Ascending aorta (tissue), 2 donors: ENCODE measurements at places on chromosomes 7 and 10. TPM values are rescaled to one million over a fixed set of nuclear protein-coding genes. Genes with fewer than 3 reads are reported as not detected.
A peak's percentile ranks its signal among the peaks of the same experiment; 100 is the strongest.

MRLN gene
- not detected for total RNA-seq

AGBL3 gene
- total RNA-seq, result 2.8 TPM

GRCh38 chr7:115775981-115776380, 254.6 kb downstream of the TFEC start:
- no peak for DNase-seq

KLHL7 gene
- 1.2 TPM for total RNA-seq

GRCh38 chr7:7970237-7970530, 1.6 kb downstream of the GLCCI1 start:
- DNase-seq, result no peak

NPTX2 gene
- 44.2 TPM for total RNA-seq

- no peak for DNase-seq
These were observed 51.6 kb upstream of the LAMB1 start for GRCh38 chr7:108054537-108054936.

NEURL1 gene
- not detected for total RNA-seq

- no peak for DNase-seq
These were observed 79.2 kb downstream of the NRF1 start for GRCh38 chr7:129690701-129691100.

DNA sequence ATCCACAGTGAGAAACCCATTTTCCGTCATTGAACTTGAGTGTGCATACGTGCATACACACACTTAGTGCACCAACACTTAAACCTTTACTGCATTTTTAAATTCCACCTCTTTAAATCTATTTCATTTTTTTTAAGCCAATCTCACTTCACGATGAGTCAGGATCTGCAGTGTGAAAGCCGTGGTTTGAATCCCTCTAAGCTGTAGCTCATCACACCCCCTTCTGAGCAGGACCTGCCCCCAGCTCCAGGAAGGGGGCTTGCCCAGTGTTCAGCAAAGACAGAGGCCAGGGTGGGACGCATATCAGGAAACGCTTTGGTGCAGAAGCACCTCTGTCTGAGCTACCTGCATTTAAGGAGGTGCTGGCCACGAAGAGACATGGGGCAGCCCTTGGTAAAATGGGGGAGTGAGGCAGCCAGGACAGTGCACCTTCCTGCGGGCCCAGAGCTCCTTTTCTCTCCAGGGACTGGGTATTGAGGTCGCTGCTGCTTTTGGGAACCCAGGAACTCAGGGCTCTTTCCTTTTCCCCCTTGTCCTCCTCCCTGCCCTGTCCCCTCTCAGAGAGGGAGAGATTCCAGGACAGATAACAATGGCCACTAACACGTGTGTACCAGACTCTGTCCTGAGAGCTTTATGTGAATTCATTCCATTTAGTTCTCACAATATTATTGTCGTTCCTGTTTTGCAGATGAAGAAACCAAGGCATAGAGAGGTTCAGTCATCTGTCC, 21.7 kb downstream of the ZNF316 start:
- no peak for DNase-seq

GIMAP1 gene
- total RNA-seq, result 21.2 TPM

DNA sequence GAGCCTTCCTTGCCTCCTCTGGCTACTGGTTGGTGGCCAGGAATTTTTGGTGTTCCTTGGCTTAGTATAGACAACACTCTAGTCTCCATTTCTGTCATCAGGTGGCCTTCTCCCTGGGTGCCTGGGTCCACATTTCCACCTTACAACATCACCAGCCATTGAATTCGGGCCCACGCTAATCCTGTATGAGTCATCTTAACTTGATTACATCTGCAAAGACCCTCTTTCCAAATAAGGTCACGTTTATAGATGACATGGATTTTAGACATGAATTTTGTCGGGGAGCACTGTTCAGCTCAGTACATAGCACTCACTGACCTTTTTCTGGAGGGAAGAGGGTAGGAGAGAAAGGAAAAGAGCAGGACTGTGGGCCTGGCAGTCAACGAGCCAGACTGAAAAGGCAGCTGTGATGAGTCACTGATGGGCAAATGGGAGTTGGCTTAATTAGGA, 39.4 kb downstream of the MMRN2 start:
- no peak for DNase-seq

GRCh38 chr10:22321156-22321923, 441 bp downstream of the BMI1 start:
- no peak for DNase-seq

DNA sequence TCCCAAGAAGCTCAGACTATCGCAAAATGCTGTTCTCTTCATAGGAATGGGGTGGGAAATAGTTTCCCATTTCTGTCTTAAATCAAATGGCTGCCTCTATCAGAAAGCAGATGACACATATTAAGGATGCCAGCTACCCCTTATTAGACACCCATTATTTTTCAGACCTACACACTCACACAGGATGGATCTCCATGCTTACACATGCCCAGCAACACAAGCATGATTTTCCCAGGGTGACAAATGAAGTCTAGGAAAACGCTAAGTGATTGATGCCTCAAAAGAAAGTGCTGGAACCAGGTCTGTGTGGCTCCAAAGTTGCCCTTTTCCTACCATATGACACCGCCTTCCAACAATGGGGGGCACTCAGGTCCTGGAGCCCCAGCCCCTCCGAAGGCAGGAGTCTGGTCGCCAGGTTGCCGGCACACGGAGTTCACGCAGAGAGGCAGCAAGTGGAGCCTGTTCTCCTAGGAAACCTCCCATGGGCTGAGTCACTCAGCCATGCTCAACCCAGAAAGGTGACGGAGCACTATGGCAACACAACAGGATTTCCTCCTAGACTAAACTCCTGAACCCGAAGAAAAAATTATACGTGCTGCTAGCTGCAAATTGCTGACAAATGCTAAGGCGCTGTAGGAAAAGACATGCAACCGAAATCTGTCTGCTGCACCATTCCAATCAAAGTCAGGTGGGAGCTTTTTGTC, 19.8 kb downstream of the VOPP1 start:
- peak; percentile 51 for DNase-seq

RPEL1 gene
- not detected for total RNA-seq

DNA sequence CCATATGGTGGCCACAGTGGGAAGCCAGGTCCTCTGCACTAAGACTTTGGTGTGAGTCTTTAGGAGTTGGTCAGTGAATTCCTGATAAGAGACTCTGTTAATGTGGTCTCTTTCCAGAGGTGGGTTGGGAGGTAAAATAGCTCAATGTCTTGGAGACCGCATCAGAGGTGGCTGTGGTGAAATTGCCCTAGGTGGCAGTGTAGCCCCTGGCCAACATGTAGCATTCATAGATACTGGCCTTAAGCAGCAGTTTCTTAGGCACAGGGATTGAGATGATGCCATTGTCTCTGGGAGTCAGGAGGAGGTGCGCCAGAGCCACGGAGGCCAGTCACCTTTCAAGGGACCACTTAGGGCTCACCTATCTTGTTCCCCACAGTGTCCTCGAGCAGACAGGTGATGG, 202.8 kb downstream of the CREB5 start:
- DNase-seq, result no peak

MMRN2 gene
- 282 TPM for total RNA-seq

GRCh38 chr7:72411419-72411818, 719 bp downstream of the CALN1 start:
- DNase-seq, result no peak

- no peak for DNase-seq
These were observed 8.4 kb downstream of the TCF7L2 start for GRCh38 chr10:112958275-112958995.

DENND2A gene
- total RNA-seq, result 7.5 TPM

DNA sequence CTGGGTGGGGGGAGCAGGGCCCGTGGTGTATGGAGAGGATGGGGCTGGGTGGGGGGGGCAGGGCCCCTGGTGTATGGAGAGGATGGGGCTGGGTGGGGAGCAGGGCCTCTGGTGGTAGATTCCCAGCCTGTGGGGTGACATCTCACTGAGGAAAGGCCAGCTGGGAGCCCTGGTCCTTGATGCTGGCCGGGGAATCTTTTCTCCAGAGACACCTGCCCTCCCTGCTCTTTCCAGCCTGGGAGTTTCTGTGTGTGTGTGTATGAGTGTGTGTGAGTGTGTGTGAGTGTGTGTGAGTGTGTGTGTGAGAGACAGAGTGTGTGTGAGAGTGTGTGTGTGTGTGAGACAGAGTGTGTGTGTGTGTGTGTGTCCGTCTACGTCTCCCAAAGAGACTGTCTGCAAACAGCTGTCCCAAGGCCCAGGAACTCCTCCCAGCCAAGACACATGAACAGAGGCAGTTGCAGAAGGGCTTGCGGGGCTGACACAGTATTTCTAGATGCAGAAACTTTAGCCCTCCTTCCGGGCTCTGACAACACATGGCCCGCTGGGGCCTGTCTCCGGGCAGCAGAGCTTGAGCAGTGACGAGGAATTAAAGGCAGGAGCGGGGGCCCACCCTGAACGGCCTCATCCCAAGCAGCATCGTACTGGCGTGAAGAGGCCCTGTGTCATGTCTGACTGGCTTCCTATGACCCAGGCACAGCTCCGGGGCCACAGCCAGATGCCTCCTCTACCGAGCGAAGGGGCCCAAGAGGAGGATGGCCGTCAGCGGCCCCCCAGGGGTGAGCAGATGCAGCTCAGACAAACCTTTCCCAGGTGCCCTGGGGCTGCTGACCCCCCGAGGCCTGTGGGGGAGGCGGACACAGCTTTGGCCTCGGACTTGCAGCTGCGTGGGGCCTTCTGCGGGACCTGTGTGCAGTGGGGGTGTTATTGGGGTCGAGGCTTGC, 24.3 kb downstream of the FAM20C start:
- no peak for DNase-seq

DNA sequence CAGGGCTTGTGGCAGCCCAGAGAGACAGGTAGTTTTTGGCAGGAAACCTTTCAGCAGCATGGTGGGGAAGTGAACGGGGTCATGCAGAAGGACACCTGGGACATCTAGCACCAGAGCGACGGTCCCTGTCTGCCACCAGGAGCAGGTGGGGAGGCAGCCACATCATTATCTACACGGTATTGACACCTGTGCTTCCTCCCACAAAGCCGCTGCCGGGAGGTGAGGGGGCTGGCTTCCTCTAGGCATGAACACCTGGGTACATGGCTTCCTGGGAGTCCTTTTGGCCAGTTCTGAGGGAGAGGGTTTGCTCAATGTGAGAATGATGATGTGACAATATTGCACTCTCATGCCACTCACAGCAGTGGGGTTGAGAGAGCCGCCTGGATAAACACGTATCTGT, 275.2 kb downstream of the ACTR3B start:
- no peak for DNase-seq

DNA sequence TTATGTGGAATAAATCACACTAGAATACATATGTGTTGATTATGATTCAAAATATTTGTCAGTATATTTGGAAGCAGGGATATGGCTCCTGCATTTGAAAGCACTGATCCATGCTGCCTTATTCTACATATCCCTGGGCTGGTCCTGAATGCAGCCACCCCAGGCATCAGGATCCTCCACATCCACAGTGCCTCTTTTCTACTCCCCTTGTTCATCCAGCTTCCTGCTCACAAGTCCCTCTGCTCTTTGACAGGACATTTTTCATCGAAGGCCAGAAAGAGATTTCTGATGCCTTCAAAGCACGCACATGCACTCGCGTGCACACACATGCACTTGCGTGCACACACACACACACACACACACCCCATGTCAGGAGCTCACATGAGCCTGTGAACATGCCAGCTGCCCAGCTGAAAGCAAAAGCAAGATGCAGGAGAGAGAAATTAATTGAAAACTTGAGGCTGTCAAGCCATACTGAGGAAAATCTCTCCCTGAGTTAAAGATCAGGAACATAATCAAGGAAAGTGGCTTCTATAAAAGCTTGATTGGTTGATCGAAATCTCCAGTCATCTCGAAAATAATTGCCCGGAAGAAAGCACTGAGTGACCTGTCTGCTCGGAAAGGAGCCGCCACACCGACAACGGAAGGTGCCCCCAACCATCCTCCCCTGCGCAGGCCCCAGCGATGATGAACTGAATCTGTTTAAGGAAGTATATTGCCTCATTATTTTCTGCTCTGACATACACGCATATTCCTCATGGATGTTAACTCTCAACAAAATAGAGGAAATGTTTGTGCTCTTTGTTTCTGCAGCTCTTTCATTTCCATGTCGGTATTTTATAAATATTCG, 104.0 kb upstream of the ARID5B start:
- DNase-seq, result no peak

GRCh38 chr10:17510242-17510908, 56.0 kb upstream of the ST8SIA6 start:
- DNase-seq, result no peak

GRCh38 chr10:70448236-70448635, 6.8 kb upstream of the NODAL start:
- DNase-seq, result no peak

DNA sequence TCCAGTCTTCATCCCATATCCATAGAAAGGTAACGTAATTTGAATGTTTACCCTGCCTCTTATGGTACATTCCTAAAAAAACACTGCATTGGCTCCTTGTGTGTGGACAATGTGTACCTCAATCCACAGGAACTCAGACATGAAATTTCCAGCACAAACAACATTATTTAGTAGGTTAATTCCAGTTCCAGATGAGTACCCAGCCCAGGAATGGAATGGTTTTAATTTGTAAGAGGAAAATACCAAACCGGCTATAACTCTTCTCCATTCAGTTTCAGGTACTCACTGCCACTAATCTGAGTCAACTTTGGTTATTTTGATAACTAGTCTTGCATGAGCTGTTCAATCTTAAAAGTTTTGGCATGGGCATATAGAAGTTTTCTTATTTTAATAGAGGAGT, 39.0 kb downstream of the TFPI2 start:
- DNase-seq, result no peak

GRCh38 chr7:7944619-7945282, 23.8 kb upstream of the GLCCI1 start:
- no peak for DNase-seq

GRCh38 chr10:4303045-4303444, 518.0 kb upstream of the KLF6 start:
- DNase-seq, result no peak

- no peak for DNase-seq
These were observed 160.5 kb downstream of the BAMBI start for GRCh38 chr10:28837613-28838390.

MTG1 gene
- 37.8 TPM for total RNA-seq

GATA3 gene
- total RNA-seq, result not detected

VSIR gene
- 193 TPM for total RNA-seq

- DNase-seq, result no peak
These were observed 231.3 kb downstream of the GALNT17 start for GRCh38 chr7:71363223-71363622.

DNA sequence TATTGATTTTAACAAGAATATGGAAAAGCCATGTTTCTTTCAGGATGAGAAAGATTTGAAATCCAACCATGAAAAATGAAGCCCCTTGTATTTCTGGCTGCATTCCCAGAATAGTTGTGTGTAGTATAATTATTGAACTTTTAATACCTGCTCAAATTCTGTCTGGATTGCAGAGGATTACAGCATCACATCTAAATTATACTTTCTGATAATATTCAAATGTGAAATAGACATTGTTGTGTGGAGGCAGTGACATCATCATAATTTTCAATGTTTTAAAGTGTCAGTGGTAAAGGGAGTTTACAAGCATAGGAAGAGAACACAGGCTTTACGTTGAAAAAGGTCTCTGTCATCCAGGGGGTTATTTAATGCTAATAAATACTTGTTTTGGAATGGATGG, 93.4 kb downstream of the POLL start:
- DNase-seq, result no peak

WBP1L gene
- total RNA-seq, result 107 TPM
